ENCODE measurements at places on chromosomes 12 and 14. TPM values are rescaled to one million over a fixed set of nuclear protein-coding genes. Genes with fewer than 3 reads are reported as not detected.
A peak's percentile ranks its signal among the peaks of the same experiment; 100 is the strongest.

DNA sequence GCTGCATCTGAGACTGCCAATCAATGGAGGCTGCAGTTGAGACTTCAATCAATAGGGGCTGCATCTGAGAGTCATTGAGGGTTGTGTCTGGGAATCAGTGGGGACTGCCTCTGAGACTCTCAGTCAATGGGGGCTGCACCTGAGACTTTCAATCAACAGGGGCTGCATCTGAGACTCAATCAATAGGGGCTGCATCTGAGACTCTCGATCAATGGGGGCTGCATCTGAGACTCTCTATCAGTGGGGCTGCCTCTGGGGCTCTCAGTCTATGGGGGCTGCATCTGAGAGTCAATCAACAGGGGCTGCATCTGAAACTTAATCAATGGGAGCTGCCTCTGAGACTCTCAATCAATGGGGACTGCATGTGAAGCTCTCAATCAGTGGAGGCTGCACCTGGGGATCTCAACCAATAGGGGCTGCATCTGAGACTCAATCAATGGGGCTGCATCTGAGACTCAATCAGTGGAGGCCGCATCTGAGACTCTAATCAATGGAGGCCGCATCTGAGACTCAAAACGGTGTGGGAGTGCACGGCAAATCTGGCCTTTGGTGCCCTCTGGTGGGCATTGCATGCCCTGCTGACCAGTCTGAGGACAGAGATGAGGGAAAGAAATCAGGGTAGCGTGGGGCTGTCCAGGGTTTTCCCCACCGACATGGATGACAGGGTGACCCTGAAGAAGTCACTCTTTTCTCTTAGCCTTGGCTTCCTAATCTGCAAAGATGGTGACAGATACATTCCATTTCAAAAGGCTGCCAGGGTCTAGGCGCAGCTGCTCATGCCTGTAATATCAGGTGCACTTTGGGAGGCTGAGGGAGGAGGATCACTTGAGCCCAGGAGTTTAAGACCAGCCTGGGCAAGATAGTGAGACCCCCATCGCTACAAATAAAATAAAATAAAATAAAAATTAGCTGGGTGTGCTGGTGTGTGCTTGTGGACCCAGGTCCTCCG lies 41.3 kb upstream of the EIF5 start:
- peak; percentile 96 for DNase-seq

DNA sequence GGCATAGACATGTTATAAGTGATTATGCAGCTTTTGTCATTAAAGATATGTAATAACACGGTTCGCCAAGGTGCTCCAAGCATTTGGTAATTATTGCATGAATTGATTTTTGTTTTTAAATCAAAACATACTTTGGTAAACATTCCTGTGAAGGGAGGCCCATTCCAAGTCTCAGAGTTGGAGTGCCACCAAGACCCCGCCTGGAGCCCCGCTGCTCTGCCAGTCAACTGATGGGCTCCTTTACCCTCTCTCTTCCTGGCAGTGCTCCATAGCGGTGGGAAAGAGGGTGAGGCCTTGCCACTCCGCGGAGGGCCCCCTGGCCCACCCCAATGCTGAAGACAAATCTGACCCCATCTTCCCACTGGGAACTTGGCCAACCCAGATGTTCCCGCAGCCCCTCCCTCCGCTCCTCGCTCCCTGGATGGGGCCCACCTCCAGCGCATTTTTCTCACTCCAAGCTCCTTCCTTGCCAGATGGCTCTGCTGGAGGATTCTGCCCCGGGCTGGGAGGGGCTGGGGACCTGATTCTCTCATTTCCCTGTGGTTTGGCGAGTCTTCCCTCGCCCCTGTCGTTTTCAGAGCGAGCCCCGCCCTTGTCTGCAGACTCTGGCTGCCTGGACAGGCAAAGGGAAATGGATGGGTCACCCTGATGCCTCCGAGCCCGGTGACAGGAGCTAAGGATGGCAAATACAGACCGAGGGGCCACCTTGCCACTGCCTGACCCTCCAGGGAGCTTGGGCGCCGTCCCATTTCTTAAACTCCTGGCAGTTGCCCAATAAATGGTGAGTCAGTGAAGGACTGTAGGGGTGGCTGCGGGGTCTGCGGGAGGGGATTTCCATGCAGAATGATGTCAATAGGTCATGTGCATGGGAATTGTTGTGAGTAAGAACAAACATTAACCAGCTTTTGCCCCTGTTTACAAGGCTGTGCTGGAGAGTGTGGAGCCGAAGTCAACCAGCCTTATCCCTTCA lies 9.2 kb upstream of the PAPLN start:
- DNase-seq: peak; percentile 90

DNA sequence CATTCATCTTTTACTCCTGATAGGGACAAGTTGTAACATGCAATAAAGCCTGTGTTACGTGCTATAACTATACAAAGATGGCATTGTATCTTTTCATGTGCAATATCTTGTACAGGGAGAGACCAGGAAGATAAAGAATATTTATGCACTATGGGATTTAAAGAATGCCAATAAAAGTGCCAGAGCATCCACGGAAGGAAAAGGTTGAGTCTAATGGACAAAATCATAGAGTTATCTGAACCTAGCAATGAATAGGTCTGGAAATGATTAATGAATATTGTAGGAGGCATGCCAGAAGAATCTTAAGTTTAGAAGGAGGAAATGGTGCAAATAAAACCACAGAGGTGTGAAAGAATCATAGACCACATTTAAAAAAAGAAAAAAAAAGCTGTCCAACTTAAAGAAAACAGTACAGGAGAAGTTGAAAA lies 263.9 kb downstream of the KCNC2 start:
- DNase-seq: no peak

Gene SYCP3
- 0.88 TPM for total RNA-seq

Data from osteoblast (primary cell).